HT-29 (cell line): ENCODE measurements at places on chromosomes 6 and 20.

DNA sequence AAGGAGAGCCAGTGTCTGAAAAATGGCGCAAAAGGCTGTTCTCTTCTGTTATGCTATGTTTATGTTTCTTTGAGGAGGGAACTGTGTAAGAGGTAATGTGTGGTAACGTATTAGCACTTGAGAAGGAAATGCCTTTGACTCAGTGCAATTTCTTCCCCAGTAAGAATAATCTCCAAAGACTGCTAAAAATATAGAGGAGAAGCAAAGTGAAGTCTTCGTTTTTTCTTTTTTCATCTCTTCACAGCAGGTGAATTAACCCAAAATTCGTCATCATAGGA lies 47.1 kb upstream of the IFNGR1 start:
- DNase-seq: no peak

DNA sequence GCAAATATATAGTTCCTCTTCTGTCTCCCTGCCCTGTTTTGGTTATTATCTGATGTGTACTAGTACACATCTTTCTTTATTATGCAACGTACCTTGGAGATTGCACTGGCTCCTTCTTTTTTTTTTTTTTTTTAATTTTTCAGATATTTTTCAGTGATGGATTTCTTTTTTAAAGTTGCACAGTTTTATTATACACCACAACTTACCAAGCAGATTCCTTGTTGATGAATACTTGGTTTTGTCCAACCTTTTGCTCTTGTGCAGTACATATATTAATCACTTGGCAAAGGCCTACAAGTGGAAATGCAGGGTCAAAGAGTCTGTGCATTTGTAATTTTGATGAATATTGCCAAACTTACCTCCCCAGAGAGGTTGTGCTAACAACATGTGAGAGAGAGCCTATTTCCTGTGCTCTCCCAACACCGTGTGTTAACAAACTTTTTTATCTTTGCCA lies 50.1 kb upstream of the RNF24 start:
- no peak for DNase-seq

GRCh38 chr6:15431762-15432483 lies 186.1 kb downstream of the JARID2 start:
- no peak for DNase-seq

DNA sequence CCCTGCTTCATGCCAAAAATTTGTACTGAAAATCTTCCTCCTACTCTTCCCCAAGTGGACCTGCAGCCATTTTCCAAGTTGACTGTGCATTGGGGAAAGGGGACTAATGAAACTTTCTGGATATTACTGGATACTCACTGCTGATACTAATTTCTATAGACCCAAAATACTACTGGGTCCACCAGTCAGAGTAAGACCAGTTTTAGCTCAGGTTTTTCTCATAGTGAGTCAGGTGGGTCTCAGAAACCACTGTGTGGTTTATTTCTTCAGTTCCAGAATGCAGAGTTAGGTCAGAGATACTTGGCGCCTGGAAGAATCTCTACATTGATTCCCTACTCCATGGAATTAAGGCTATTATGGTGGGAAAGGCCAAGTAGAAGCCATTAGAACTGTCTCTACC lies 274.8 kb upstream of the SYNCRIP start:
- DNase-seq: no peak

GRCh38 chr20:21397341-21398108 lies at the start of gene NKX2-4:
Gene NKX2-4, minus strand, starts transcription at chr20:21397526. Its CDS starts 127 bp downstream, at chr20:21397399.
- DNase-seq: no peak

- DNase-seq: no peak
Observed at GRCh38 chr6:41358503-41358902, 23.1 kb downstream of the NCR2 start.

GRCh38 chr6:42533794-42534193 lies 30.0 kb upstream of the UBR2 start:
- DNase-seq: no peak

DNA sequence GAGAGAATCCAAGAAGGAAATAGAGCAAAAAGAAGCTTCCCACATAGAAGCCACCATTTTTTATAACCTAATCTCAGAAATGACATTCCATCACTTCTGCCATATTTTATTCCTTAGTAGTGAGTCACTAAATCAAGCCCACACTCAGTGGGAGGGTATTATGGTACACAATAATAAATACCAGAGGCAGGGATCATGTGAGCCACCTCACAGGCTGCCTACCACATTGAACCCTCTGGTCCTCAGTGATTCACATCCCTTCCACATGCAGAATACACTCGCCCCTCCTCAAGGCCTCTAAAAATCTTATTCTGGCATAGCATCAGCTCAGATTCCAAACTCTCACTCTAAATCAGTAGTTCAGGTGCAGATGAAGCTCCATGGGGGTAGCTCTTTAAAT lies 49.4 kb downstream of the TMC2 start:
- DNase-seq: no peak

- peak; percentile 79 for DNase-seq
Observed at GRCh38 chr6:138517635-138518034, 18.3 kb upstream of the NHSL1 start.

GRCh38 chr6:163354761-163355425 lies 59.6 kb upstream of the QKI start:
- no peak for DNase-seq

GRCh38 chr20:48722002-48722731 lies 105.6 kb downstream of the PREX1 start:
- DNase-seq: no peak

- DNase-seq: no peak
Observed at GRCh38 chr20:44819936-44820335, 9.6 kb upstream of the RIMS4 start.

DNA sequence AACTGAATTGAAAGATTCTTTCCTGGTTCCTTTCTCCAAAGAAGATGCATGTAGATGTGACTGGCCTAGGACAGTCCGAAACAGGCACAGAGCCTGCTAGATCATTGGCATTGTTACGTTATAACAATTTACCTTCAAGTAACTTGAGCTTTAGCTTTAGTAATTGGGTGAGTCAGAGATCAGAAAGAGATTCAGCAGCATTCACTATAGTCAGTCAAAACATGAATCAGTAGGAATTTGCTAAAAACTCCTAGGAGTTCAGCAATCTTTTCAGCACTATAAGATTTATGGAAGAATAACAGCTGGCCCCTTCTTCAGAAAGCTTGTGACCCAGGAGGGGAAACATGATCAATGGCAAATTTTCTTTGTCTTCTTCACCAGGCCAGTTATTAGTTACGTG lies 281.7 kb upstream of the PRDM1 start:
- no peak for DNase-seq
